ENCODE measurements at places on chromosomes 5 and 9. TPM values are rescaled to one million over a fixed set of nuclear protein-coding genes. Genes with fewer than 3 reads are reported as not detected.
A peak's percentile ranks its signal among the peaks of the same experiment; 100 is the strongest.

DNA sequence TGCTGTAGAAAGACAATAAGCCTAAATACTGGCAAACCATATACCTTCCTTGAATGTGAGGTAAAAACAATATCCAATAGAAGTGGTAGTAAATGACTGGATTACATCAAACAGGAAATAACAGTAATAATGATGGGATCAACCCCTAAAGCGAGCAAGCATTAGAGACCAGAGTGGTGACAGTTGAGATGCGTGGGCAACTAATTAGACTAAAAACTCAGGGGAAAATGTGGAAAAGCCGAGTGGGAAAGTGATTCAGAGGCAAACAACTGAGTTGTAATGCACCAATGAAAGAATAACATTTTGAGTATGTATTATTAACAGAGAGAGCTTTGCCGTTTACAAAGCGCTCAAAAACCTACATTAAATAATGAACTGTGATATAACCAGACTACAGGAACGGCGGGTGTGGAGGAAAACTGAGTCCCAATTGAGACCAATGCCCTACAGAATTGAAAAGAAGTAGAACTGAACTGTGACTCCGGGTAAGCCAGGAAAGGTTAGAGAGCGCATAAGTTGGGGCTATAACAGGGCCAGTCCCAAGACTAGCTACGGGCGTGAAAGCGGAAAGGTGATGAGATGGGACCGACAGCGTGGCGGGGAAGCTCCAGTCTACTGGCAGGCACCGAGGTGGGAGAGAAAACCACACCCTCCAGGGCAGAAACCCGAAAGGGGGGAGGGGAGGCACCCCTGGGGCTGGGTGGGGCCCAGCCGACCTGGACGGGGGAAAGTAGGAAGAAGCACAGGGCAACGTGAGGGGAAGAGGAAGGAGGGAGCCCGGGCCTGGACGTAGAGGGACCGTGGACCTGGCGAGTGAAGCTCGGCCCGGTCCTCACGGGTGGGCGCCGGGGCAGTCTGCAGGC lies 592 bp downstream of the UBAP2 start:
- peak; percentile 27 for DNase-seq

DOCK8 gene
- not detected for total RNA-seq

GRCh38 chr9:82981552-82981951 lies 81.4 kb downstream of the RASEF start:
- DNase-seq: no peak

DNA sequence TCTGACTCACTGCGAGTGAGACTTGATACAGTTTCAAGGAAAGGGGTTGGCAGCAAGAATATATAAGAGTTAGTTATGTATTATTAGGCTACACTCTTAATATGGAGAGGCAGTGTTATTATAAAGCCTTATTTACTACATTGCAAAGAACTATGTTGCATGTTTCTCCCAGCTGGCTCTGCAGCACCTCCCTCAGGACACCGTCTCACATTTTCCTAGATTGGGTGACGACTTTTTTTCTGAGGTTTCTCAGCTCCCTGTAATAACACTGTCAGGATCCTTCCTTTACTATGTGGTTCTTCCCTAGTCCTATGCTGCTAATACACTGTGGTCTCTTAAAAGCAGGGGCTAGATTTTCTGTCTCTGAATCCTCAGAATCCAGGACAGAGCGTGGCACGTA lies 153.7 kb downstream of the INSYN2B start:
- no peak for DNase-seq

WDR38 gene
- 0.12 TPM for total RNA-seq

GRCh38 chr9:18362166-18362565 lies 111.8 kb upstream of the ADAMTSL1 start:
- no peak for DNase-seq

DNA sequence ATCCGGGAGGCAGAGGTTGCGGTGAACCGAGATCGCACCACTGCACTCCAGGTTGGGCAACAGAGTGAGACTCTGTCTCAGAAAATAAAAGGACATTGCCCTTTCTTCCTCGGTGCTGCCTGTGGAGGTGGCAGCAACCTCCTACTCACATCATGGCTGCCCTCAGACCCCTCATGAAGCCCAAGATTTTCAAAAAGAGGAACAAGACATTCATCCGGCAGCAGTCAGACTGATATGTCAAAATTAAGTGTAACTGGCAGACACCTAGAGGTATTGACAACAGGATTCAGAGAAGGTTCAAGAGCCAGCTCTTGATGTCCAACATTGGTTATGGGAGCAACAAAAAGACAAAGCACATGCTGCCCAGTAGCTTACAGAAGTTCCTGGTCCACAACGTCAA lies 12.6 kb upstream of the PAX5 start:
- no peak for DNase-seq

DNA sequence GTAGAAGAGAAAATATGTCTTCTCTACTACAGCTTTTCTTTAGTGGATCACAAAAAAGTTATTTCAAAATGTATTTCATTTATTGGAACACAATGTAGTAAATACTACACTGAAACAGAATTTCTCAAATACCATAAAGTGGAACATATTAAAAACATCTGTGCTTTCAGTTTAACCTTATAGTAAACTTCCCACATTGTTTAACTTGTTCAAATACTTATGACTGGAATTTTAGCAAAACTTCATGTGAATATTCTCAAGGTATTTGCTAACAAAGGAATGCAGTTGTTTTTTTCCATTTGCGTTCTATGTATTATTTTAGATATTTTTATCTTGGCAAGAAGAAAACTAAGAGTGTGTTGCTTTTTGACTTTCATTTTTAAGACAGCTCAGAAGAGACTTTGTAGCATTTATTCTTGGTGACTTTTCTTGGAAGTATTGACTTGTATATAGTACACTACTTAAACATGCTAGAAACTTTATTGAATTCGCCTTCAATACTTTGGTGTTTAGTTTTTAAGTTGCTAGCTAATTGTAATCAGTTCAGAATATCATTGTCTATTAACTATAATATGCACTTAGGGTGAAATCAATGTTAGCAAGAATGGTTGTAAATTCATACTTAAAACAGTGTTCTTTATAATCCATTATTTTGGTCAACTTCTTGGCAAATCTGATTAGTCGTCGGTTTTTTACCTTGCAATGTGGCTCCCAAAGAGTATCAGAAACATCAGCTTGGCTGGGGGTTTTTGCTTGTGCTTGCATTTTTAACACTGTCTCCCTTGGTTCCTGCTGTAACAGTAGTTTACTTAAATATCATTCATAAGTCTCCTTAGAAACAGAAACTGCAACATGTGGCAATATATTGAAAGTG lies 5.0 kb upstream of the RHOBTB3 start:
- no peak for DNase-seq

FCN1 gene
- not detected for total RNA-seq

DDX41 gene
- 87.6 TPM for total RNA-seq

DNA sequence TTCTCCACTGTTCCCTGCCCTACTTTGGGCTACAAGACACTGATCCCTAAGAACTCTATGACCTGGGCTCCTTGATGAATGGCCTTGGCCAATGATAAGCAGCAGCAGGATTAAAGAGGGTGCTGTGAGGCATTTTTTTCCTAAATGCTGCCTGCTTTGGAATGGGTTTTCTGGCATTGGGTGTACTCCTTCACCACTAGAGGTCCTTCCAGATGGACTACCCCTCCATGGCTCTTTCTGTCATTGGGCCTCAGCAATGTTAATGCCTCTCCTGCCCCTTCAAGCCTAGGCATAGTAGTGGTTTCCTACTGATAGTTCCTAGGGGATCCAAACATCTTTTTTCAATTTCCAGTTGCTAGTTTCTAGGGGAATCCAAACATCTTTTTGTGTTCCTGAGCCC lies 319.3 kb upstream of the RPS23 start:
- no peak for DNase-seq

GRCh38 chr9:17083258-17083657 lies 51.6 kb upstream of the CNTLN start:
- no peak for DNase-seq

- no peak for DNase-seq
Observed at GRCh38 chr9:86783884-86784283, 163.4 kb downstream of the GAS1 start.

- DNase-seq: no peak
Observed at GRCh38 chr9:115254287-115255180, 136.6 kb upstream of the TNC start.

DNA sequence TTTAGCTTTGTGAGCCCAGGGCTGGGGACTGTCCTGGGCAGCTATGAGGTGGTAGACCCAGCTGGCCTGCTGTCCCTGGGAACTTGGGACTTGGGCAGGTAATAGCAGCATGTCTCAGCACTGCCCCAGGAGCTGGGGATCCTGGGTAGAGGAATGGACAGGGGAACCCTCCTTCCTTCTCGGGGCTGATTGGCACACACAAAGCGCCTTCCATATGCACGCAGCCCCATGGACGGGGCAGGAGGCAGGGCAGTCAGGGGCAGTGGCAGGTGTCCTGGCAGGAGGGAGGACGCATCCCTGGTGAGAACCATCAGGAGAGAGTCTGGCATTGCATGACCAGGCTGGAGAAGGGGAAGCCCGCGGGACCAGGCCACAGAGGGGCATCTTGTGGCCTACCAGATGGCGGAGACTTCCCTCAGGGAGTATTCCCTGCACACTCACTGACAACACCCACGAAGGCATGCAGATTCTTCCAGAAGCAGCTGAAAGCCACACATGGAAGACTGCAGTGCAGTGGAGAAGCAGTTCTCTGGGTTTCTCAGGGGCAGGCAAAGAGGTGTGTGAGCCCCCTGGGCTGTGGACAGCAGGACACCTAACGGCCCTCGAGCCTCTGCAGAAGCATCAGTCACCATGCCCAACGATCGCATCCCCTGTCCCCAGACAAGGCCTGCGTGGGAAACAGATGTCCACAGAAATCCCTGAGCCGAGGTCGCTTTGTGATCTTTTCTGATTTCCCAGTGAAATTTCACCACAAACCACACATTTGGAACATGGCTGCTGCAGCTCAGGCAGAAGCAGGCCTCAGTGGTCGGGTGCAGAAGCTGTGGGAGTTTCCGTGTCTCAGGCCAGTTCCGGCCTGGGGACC lies 7.0 kb upstream of the NKD2 start:
- peak; percentile 80 for DNase-seq

DNA sequence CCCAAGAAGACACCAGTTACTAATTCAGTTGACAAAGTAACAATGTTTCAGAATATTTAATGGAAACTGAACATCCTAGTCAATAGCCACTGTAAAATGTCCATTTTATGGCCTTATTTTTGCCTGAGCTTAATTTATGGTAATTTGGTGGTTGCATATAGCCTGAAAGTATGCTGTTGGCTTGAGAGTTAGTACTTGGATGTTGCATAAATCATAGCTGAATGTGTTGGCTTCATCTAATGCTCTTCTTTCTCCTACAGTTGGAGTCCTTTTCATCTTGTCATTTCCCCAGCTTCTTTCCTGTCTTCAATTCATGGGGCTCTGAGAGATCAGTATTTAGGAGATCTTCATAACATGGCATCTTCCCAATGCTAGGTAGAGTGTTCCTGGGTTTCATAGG lies 164.6 kb downstream of the MAT2B start:
- no peak for DNase-seq

DNA sequence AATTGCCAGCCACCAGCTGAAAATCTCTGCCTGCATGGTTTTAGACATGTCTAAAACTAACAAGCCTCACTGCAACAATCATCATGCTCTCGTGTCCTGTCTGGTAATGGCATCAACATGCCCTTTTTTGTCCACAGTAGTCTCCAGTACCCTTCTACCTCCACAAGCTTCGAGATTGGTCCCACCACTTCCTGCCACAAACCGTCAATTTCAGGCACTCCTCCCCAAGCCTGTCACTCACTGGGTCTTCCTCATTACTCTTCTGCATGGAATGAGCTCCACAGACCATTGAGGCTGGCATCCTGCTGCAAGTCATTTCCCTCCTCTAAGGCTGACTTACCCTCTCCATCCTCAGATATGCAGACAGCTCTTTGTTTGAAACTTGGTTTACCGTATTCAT lies 9.0 kb downstream of the LPAR1 start:
- peak; percentile 71 for DNase-seq

DNA sequence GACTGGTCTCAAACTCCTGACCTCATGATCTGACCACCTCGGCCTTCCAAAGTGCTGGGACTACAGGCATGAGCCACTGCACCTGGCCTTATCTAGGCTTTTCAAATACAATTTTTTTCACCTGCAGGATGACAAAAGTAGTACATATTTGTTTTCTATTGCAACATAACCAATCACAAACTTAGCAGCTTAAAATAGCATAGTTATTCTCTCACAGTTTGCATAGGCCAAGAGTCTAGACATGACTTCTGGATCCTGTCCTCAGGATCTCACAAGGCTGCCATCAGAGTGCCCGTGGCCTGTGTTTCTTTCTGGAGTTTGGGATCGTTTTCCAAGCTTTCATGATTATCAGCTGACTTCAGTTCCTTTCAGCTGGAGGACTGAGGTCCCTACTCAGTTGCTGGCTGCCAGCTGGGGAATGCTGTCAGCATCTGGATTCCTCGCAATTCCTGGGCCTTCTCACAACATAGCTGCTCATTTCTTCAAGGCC lies 348.9 kb downstream of the ARHGEF28 start:
- no peak for DNase-seq

DNA sequence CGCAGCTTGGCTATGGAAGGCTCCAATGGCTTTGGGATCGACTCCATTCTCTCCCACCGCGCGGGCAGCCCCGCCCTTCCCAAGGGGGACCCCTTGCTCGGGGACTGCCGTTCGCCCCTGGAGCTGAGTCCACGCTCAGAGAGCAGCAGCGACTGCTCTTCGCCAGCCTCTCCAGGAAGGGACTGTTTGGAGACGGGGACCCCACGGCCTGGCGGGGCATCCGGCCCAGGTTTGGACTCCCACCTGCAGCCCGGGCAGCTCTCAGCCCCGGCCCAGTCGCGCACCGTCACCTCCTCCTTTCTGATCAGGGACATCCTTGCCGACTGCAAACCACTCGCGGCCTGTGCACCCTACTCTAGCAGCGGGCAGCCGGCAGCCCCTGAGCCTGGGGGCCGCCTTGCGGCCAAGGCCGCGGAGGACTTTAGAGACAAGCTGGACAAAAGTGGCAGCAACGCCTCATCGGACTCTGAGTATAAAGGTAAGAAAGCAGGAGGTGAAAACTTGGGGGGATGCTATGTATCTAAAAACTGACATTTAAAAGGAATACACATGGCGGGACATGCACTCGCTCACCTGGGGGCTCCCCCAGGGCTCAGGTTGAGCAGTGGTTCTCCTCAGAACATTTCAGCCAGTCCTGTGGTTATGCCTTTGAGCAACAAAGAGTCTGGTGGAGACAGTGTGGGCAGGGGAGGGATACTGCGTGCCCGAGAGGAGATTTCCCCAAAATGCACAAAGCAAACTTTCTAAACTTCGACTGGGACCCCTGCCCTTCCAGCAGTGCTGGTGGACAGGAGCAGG lies 579 bp downstream of the BARHL1 start:
- DNase-seq: no peak

DNA sequence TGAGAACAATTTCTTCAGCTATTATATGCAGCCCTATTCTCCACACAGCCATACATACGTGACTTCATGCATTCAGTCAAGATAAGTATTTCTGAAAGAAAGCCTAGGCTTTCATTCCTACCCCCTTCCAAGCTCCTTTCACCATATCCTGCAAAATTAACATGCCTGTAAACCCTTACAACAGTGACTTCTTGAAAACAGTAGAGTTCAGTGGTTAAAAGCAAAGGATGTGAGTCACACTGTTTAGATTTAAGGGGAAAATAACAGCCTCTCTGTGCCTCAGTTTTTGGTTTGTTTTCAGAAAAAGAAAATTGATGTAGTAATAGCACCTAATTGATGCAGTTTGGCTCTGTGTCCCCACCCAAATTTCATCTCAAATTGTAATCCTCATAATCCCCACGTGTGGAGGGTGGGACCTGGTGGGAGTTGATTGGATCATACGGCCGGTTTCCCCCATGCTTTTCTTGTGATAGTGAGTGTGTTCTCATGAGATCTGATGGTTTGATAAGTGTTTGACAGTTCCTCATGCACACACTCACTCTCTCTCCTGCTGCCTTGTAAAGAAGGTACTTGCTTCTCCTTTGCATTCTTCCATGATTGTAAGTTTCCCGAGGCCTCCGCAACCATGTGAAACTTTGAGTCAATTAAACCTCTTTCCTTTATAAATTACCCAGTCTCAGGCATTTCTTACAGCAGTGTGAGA lies 264.8 kb downstream of the CETN3 start:
- DNase-seq: peak; percentile 46

All from RPMI7951 (cell line).